ENCODE measurements at places on chromosomes 11 and 22.

GRCh38 chr11:129593098-129593497, 217.4 kb downstream of the BARX2 start:
- DNase-seq: no peak

- DNase-seq: no peak
Measured at GRCh38 chr11:35144806-35145205, 5.8 kb downstream of the CD44 start.

DNA sequence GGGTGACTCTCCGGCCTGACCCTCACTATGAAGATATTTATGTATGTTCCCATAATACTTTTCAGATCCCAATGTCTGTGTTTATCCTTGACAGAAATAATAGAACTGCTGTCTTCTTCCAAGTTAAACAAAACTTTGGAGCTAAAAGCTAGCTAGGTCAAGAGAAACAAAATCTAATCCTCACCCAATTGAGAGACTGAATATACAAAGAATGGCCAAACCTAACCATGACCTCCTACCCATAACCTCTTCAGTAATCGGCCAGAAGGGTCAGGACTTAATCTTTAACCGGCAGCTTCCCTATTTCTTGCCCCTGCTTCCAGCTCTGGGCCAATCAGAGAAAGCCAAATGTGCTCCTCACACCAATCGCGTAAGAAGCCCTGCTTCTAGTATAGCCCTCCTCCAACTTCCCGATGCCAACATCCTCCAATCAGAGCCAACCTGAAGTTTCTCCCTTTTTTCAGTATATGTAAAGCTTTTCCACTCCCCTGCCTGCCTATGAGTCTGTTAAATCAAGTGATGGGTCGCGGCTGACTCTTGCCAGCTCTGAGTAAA, 1.7 kb upstream of the DDX6 start:
- no peak for DNase-seq

DNA sequence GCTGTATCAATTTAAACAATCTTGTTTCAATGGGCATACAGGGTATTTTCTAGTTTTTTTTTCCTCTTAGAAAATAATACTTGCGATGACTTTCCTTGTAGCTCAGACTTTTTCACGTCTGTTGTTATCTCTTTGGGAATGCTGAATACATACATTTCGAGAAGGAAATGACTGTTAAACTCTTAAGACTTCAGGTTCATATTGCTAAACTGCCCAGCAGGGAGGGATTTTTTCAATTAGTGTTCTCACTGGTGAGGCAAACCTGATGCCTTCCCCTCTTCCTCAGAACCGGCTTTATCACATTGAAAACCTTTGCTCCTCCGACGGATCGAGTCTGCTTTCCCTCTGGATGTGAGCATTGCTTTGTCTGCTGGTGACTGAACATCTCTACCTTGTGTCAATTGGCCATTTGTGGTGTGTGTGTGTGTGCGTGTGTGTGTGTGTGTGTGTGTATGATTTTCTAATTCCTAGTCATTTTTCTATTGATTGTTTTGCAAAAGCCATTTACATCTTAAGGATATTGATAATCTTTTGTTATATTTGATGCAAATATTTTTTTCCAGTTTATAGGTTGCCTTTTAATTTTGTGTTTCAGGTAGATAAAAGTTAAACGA, 6.6 kb downstream of the NEAT1 start:
- DNase-seq: no peak

DNA sequence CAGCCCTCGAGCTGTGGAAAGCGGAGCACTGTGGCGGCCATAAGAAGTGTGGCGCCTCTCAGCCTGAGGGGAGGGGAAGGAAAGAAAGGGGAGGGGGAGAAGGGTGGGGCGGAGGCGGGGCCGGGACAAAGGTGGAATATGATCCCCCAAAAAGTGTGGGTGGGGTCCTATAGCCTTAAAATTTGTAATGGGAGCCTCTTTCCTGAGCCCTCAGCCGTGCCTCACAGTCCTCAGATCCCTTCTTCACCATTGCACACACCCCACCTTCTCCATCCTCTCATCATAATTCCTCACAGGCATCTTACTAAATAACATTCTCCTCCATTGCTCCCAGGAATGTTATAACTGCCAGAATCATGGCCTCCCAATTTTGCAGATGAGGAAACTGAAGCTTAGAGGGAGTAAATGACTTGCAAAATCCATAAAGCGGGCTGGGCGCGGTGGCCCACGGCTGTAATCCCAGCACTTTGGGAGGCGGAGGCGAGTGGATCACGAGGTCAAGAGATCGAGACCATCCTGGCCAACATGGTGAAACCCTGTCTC, 600 bp upstream of the RAB6A start:
- DNase-seq: no peak

DNA sequence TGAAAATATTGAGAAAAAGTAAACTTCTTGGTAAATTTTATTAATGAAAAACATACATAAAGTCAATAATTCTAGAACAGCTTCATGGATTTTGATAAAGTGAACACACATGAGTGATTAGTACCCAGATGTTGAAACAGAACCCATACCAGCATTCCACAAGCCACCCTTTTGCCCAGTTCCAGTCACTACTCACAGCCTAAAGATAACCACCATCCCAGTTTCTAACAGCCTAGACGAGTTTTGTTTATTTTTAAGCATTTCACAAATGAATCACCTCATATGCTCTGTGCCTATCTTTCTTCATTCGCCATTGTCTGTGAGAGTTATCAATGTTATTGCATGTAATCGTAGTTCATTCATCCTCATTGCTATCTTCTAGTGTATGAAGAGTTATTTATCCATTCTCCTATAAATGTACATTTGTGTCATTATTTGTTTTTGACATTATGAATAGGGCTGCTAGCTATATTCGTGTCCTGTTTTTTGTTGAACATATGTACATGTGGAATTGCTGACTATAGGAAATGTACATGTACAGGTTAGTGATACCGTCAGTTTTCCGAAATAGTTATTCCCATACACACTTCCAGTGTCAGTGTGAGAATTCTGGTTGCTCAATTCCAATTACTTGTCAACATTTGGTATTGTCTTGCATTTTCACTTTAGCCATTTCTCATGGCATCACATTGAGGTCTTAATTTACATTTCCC, 44.5 kb upstream of the TEAD1 start:
- no peak for DNase-seq

- no peak for DNase-seq
Measured at GRCh38 chr11:42544726-42545125, 767.1 kb upstream of the API5 start.

DNA sequence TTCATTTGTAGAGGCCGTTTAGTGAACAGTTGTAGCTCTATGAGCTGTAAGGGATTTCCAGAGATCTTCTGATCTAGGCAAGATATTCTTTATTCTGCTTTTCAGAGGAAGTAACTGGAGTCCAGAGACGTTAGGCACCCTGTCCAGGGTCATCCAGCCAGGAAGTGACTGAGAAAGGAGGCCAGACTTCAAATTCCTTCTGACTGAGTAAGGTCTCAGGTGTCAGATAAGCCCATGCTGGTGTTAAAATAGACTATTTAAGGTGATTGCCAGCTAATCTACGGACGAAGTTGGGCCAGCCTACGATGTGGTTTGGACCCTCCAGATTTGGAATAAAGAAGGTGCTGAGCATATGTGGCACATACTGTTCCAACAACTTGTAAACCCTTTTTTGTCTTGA, 54.6 kb downstream of the GRIK4 start:
- DNase-seq: no peak

DNA sequence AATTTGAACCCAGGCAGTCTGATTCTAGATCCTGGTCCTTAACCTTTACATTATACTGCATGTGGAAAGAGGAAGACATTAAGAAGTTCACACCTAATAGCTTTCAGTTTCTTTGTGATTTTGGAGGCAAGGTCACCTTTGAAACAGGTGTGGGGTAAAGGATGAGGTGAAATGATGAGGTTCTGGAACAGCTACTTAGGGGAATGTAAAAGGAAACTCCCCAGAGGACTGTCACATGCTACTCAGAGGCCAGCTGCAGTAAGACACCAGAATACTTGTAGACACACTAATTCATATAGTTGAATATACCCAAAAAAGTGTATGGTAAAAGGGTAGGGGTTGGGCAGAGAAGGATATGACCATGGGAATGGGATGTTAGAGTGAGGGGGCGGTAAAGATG, 5.4 kb downstream of the APIP start:
- DNase-seq: no peak

DNA sequence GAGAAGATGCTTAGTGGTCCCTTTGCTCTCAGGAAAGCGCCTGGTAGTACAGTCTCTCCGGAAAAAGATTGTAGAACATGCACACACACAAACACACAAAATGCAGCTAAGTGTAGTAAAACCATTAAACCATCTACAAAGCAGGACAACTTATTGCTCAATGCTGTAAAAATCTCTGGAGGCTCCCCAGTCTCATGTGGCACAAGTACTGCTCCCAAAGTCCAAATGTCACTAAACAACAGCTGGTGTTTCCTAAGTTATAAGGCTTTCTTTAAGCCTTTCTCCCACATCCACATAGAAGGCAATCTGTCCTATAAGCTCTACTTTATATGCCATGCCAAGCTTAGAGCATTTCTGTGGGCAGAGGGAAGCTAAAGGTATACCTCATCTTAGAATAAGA, 32.9 kb downstream of the CDON start:
- DNase-seq: no peak

- DNase-seq: no peak
Measured at GRCh38 chr11:62575156-62575555, 1.5 kb upstream of the EEF1G start.

GRCh38 chr11:110088535-110089344, 4.5 kb upstream of the ZC3H12C start:
- DNase-seq: no peak

- DNase-seq: peak; percentile 52
Measured at GRCh38 chr11:83827940-83828554, 541.9 kb upstream of the CCDC90B start.

DNA sequence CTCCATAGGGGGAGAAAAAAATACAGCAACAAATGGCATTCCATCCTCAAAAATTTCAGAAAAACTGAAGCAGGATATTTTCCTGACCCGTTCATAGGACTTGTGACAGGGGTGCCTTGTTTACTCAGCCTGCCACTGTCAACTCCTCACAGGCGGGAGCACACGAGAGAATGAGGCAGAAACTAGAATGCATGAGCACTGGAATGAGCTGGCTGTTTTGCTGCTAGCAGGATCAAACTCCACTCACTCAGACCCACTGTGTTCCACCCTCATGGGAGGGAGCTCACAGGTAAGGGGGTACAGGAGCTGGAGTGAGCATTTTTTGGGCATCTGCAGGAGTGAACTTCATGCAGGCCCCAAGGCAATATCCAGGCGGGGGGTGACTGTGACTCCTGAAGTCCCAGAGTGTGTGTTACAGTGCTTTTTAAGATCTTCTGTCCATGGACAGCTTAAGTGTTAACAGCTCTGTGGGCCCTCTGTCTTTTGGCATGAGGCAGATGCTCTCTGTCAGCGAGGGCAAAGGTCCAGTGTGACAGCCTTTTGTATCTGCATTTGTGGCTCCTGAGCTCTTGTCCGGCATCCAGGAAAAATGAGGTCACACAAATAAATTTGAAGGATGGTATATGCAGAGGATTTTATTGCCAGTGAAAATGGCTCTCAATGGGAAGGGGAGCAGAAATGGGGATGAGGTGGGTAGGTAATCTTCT, 905.7 kb upstream of the TENM4 start:
- DNase-seq: no peak
